ENCODE measurements at places on chromosomes 6 and 20. TPM values are rescaled to one million over a fixed set of nuclear protein-coding genes. Genes with fewer than 3 reads are reported as not detected.

DNA sequence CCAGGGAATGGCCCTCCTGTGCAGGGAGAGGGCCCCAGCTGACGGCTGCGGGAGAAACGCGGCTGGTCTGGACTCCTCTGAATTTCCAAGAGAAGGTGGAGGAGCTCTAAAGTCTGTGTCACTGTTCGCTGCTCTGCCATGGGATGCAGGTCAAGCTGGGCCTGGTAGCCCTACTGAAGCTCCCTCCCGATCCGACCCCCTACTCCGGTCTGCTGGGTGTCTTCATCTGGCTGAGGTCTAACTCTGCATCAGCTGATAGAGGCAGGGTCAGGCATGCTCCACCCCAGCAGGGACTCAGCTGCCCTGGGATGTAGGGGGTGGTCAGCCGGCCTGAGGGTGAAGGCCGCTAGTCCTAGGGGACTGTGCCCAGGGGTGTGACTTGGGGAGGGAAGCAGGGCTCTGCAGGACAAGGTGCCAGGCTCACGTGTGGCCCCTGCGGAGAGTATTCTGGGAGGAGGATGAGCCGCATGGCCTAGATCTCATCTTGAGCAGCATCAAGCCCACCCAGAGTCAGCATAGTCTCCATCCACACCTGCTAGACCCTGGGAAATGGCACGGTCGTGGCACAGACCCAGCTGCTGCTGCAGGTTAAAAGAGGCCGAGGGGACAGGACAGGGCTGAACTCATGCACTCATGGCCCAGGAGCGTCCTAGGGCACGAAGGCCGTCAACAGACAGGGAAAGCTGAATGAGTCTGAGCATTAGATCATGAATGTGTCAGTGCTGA is 1.4 kb downstream of the CST3 start:
- DNase-seq = no peak

DNA sequence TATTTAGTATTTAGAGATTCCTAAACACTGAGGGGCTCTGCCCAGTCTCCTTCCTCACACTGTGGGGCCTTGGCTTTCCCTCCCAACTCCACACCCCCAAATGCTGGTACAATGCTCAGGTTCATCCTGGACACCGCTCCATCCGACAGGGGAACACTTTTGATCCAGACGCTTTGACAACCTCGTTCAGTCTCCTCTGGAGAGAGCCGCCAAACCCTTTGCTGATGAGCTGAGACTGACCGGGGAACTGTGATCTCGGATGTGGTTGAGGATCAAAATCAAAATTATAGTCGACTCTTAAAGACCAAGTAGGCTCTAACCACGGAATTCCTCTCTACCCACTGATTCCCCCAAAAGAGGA is 38.8 kb upstream of the HLA-E start:
- DNase-seq = no peak

GRCh38 chr6:22421198-22421597 is 124.4 kb upstream of the PRL start:
- DNase-seq = no peak

GRCh38 chr20:6863798-6864201 is 96.3 kb downstream of the BMP2 start:
- no peak for DNase-seq

DNA sequence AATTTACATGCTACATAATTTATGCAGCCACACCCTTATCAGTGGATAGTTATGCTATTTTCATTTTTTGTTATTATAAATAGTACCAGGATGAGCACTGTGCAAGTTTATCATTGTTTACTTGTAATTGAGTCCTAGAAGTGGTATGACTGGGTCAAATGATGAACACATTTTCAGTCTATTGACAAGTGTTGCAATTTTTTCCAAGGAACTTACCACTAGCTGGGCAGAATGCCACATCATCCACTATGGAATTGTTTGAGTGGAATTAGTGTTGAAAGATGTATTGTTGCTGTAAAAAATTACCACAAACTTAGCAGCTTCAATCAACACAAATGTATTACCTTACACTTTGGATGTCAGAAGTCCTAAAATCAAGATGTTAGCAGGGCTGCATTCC is 38.1 kb upstream of the OPN5 start:
- no peak for DNase-seq

GRCh38 chr6:144756469-144756868 is 471.3 kb downstream of the UTRN start:
- no peak for DNase-seq

DNA sequence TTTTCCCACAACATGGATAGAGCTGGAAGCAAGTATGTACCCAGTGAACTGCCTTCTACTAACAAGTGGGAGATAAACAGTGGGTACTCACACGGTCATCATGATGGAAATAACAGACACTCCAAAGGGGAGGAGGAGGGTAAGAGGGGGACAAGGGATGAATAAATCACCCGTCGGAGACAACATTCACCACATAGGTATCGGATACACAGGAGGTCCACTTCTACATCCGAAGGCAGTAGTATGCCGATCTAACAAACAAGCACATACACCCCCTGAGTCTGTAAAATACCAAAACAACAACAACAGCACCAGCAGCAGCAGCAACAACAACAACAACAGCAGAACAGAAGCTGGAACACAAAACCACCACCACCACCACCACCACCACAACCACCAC is 1943.2 kb upstream of the DEFB115 start:
- no peak for DNase-seq

DNA sequence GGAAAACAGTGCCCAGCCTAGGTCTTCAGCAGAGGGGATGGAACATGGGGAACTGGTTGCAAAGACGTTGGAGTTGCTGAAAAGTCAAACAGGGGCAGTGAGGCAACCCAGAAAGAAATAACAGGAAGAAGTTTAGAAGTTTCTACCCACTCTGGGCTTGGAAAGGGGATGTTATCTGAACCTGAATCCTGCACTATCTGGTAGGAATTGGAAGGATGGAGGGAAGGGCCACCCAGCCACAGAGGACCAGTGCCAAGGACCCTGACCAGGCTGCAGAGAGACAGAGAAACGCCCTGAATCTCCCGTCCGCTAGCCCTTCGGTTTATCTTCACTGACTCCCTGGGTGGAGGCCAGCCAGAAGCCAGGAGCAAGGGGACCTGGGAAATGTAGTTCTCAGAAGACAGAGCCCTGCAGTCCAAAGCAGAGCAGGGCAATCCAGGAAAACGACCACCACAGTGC is 217.3 kb upstream of the RREB1 start:
- no peak for DNase-seq

DNA sequence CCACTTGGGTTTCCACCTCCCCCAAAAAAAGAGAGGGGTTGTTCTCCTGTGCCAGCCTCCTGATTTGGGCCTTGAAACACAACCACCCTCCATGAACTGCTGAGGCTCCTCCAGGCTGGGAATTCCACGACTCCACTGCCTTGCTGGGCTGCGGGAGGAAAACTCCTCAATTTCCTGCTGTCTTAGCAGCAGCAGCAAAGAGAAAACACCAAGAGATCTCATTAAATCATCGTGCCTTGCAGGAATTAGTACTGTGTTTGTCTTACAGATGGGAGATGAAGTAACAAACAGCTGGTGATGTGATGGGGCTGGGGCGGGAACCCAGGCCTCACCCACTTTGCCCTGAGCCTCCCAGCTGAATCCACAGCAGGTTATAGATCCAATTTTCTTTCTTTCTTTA is 29.0 kb downstream of the BPIFB1 start:
- no peak for DNase-seq

DNA sequence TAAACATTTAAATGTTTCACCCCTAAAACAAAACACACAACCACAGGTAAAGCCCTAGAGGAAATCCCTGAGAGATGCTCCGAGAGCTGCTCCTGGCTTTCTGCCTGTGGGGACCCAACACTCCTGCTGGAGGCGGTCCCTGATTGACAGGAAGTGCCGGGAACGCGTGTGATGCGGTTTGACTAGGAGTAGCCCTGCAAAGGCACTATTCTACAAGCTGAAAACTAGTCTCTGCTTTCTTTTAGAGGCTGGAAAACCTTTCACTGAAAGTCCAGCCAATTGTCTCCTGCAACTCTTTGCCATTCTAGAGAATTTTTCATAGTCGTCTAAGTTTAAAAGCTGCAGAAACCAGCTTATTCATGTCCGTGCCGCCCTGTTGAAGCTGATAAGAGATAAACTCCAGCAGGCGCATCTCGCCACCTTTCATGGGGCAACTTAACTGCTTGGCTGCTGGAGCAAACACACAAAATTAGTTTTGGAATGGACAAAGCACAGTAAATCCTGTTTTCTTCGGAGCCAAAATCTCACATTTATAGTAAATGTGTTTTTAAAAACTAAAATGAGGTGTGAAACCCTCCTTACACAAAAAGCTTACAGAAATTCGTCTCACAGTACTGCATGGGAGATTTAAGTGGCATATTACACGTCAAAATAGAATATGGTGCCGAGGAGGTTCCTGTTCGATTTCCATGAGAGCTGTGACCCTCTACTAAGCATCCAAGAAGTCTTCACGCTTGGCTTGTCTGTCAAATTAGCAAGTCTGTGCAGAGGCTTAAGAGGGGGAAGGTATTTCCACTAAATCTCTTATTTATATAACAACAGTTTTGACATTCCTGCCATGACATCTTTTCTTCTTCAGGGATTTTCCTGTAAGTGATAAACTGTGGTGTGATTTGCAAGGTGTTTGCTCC is 46.9 kb downstream of the DACT2 start:
- no peak for DNase-seq

ASIP gene
- polyA plus RNA-seq = not detected

SRXN1 gene
- polyA plus RNA-seq = 12.5 TPM

FRS3 gene
- polyA plus RNA-seq = 16.2 TPM

KHDC1L gene
- not detected for polyA plus RNA-seq

CFAP206 gene
- not detected for polyA plus RNA-seq

SIRPD gene
- not detected for polyA plus RNA-seq

HLA-DQA2 gene
- polyA plus RNA-seq = not detected

CYP39A1 gene
- 5.1 TPM for polyA plus RNA-seq

LINC00237 gene
- 1.1 TPM for polyA plus RNA-seq

OR2B6 gene
- not detected for polyA plus RNA-seq

All from aorta (tissue), 5 donors.